NCI-H1092 treated with DMSO at 0.1 percent for 48 hours (cell line): ENCODE measurements at places on chromosomes 12 and 14.
A peak's percentile ranks its signal among the peaks of the same experiment; 100 is the strongest.

DNA sequence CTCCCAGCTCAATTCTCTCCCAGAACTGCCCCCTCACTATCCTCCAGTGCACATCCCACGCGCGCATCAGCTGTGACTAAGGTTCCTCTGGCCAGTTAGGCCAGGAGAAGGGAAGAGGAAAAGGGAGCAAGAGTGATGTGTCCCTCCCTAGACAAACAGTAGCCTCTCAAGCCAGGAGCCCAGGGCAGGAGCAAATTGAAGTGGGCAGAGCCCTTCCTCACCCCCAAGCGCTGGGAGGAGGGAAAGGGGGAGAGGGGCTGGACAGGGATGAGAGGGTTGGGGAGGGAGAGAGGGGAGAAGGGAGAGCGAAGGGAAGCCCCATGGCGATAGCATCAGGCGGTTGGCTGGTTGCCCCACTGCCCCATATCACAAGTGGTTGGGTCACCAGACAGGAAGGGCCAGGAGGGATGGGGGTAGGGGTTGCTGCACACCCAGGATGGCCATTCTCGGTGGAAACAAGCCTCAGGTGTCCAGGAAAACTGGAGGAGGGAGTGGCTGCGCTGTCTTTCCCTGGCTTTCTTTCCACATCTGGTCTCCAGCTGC lies 1.1 kb downstream of the CD63 start:
- DNase-seq: no peak

DNA sequence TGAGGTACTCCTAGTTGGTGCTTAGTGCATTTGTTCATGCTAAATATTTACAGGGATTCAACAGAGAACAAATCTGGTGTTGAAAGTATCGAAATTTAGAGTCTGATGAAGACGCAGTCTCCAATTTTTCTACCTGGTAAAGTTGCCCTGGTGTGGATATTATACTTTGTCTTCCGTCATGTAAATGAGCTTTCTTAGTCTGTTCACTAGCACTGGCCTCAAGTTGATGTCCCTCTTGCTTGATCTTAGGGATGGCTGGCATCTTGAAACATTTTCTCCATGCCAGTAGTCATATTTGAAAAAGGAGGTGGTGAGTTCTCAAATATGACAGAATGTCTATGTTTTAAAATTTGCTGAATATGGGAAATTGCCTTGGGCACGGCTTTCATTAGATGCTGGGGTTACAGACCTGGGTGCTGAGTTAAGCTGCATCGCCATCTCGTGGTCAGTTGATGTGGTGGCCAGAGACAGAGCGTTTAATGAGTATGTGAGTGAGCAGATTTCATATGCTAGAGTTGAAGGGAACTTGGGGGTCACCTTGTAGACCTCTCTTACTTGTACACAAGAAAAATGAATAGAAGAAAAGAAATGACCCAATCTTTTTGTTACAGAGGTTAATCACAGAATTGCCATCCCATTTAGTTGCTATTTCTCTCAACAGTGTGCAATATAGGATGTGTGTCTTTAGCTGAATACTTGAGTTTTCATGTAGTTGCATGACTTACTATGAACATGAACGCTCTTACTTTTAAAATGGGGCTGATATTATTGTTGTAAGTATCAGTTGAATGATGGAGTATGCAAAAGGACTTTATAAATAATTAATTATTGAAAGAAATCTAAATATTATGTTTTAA lies 172.8 kb upstream of the DCN start:
- DNase-seq: peak; percentile 49

- DNase-seq: no peak
Measured at GRCh38 chr12:69569236-69569635, 16.0 kb upstream of the CCT2 start.

- DNase-seq: no peak
Measured at GRCh38 chr12:96445691-96446583, 43.4 kb upstream of the CFAP54 start.

GRCh38 chr12:89382328-89382727 lies 30.0 kb upstream of the DUSP6 start:
- no peak for DNase-seq

GRCh38 chr12:119730381-119730780 lies 62.4 kb downstream of the PRKAB1 start:
- no peak for DNase-seq

DNA sequence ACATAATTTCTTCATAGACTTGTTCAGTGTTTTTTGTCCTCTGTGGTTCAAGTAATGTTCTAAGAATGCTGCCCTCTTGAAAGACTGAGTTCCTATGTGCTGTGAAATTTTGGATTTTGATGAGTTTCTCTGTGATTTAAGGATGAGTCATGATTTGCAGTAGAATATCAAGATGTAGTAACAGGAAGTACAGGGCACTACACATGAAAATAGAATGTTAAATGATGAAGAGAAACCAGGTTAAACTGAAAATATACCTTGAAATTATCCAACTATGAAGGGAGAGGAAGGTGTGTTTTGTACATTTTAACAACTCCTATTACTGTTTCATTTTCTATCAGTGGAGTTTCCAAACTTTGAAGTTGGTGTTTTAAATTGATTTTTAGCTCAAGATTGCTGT lies 4.8 kb downstream of the ELK3 start:
- no peak for DNase-seq

DNA sequence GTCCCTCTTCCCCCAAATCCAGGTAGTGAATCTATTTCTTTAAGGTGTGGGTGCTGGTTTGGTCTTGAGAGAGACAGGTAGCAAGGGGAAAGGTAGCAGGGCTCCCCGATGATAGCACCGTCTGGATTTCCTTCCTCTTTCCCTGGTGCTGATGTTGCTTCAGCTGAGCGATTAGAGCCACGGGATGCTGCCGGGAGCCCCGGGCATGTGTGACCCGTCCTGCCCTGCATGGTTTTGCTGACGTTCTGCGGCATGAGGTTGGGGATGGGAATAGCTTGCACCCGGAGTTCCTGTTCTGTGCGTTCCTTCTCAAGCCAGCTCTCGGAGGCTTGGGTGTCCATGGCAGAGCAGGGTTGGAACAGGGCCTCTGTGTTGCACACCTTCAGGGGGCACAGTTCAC lies 107.3 kb downstream of the TSPAN9 start:
- DNase-seq: no peak

DNA sequence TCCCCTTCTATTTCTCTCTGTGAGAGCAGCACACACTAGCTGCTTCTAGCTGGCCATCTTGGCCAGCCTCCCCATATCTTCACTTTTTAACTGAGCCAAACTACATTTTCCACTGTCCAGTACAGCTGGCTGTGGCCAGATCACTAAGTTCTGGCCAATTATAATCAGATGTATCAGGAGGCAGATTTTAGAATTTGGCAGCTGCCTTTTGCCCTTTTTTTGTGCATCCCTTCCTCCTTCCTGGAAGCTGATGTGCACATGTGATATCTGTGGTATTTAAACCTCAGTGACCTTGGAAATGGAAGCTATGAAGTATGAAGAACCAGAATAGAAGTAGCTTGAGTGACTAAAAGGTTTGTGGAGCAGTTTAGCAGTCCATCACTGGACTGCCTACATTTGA lies 49.8 kb upstream of the ANO6 start:
- DNase-seq: no peak

DNA sequence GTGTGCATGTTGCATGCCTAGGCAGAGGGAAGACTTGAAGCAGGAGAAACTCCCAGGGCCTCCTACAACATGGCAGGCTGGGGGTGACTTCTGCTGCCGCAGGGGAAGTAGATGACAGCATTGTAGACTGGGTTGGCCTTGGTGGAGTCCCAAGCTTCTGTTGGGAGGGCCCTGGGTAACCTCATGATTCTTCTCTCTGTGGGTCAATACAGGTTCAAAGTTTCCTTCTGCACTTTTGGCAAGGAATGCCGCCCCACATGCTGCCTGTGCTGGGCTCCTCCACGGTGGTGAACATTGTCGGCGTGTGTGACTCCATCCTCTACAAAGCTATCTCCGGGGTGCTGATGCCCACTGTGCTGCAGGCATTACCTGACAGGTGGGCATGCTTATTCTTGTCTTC lies 78.4 kb upstream of the RIC8B start:
- no peak for DNase-seq

- no peak for DNase-seq
Measured at GRCh38 chr12:15268309-15268708, 47.1 kb upstream of the RERG start.

DNA sequence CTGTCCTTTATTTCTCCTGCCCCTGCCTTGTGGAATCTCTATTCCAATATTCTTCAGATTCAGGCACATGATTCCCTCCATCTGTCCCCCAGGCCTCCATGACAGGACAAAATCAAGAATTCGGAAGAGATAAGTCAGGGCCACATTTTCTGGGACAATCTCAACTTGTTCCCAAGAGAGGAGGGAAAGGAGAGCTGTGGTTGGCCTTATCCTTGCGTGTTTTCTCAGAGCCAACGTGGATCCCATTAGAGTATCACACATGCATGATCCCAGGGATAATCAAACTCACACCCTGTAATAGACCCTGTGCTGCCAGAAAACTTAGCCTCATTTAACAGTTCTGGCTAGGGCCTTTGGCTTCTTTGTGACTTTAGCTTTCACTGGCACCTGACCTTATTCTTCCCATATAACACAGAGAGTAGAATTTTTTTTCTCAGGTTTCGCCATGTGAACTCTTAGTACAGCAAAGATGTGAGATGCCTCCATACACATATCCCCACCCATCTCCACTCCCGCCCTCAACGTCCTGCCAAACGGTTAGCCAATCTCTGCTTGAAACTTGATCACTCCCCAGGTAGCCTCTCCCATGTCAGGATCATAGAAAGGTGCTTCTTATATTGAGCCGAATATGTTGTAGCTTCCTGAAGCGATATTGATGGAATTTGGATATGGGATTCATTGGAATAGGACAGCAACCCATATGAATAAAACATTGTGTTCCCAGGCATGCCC lies 6.7 kb upstream of the KRT1 start:
- no peak for DNase-seq

DNA sequence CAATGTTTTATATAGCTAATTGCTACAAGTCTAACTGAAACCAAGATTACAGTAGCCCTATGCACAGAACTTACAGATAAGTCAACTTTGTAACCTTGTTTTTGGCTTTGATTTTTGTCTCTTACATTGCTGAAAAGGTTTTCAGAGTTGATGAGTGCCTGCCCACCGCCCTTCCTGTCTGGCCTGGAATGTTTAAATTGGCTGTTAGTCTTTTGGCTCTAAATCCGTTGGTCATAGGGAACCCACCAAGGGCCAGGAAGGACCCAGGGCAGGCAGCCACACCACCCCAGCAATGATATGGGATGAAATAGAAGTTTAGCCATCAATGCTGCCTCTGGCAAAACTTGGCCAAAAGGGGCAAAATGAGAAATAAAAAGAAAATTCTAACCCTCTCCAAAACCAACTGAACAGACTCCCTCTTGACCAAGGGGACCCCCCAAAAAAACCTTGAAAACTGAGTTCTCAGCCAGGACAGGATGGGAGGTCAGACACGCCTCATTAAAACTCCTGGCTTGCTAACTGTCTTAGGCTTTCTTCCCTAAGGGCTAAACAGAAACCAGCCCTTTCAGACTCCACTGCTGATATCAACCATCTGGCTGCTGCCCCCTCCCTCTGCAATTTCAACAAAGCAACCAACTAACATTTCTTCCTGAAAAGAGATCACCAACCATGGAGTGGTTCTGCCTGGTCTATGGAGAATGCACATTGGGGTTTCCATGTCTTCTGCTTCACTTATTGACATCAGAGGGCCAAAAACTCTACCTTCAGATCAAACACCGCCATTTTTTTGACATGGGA lies 242.1 kb upstream of the NOS1 start:
- no peak for DNase-seq

DNA sequence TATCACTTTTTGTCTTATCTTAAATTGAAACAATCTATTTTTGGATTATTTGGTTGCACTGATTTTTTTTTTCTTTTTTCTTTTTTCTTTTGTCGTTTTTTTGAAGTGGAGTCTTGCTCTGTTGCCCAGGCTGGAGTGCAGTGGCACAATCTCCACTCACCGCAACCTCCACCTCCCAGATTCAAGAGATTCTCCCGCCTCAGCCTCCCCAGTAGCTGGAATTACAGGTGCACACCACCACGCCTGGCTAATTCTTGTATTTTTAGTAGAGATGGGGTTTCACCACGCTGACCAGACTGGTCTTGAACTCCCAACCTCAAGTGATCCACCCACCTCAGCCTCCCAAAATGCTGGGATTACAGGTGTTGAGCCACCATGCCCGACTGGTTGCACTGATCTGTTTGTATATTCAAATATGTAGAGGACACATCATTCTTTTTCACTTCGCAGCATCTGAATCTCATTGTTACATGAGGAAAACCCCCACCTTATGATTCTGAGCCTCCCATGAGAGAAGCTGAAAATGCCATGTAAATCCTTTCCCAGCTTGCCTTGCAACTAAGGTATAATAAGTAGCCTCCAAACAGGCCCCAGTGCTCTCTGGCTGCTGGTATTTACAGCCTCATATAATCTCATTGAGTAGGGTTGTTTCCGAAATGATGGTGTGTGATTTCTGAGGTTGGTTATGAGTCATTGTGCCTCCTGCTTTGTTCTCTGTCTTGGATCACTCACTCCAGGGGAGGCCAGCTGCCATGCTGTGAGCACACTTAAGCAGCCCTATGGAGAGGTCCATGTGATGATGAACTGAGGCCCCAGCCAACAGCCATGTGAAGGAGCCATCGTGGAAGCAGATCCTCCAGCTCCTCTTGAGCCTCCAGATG lies 5.2 kb upstream of the HSP90B1 start:
- DNase-seq: no peak

DNA sequence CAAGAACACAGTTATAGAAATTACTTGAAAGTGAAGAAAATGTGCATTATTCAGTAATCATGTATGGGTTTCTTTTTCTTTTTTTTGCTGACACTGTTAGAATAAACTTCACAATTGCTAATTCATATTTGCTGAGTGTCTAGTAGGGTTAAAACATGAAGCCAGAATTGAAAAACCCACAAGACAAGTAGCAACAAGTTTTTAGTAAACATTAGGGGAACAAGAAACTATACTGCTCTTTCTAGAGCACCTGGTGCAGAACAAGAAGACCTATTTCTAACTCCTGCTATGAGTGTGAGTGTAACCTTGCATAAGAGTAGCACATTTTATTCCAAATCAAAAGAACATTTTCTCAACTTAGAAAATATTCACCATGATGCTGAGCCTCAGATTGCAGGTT lies 83.2 kb downstream of the ITPR2 start:
- DNase-seq: no peak

- peak; percentile 86 for DNase-seq
Measured at GRCh38 chr14:53542732-53543131, 389.6 kb upstream of the DDHD1 start.

GRCh38 chr12:5622280-5622679 lies 190.4 kb downstream of the NTF3 start:
- no peak for DNase-seq

DNA sequence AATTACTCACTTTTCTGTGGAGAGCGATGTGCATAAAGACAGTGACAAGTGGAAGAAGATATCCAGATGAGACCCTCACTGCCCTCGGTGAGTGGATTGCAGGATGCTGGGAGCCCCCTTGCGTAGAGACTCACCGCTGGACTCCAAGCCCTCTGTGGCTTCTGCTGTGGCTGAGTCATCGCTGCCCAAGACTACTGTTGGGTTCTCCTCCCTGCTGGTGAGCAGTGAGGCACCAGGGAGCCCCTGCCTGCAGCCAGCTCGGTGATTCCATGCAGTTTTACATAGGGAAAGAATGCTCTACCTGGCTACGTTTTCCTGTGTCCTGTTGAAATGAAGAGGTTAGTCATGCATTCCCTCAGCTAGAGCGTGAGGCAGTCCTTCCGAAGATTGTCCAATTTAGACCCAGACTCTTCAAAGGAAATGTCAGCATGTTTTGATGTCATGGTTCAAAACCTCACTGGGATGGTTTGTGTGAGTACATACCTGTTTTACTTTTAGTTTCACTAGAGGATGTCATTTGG lies 28.2 kb downstream of the TRAF3 start:
- DNase-seq: no peak
